Endodermal cell (in vitro differentiated cells): ENCODE measurements at places on chromosomes 1 and 21.

- DNase-seq = no peak
- no peak overlapping the region for H3K27ac ChIP-seq
- H3K4me1 ChIP-seq = no peaks in the 10 kb centered on the region
- no peaks in the 10 kb centered on the region for H3K36me3 ChIP-seq
- H3K4me3 ChIP-seq = no peak overlapping the region
These were observed 766.1 kb downstream of the LTN1 start for GRCh38 chr21:28226563-28226962.

DNA sequence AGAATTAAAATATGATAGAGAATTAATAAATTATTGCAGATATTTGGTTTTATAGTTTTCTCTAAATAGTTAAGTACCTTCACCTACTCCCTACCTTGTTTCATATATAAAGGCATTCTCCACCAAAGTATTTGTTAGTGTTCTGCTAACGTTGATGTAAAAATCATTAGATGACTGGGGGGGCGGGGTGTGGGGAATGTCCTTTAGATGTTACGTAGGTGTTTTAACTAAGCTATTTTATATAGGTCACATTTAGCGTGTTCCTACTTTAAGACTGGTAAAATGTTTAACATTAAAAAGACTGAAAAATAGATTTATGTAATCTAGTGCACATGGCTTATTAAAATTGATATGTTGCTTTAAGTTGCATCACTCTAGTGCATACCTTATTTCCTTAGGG lies 48.6 kb downstream of the PTPRC start:
- no peaks in the 10 kb centered on the region for H3K36me3 ChIP-seq
- no peaks in the 10 kb centered on the region for H3K4me1 ChIP-seq
- no peaks in the 10 kb centered on the region for H3K27me3 ChIP-seq

DNA sequence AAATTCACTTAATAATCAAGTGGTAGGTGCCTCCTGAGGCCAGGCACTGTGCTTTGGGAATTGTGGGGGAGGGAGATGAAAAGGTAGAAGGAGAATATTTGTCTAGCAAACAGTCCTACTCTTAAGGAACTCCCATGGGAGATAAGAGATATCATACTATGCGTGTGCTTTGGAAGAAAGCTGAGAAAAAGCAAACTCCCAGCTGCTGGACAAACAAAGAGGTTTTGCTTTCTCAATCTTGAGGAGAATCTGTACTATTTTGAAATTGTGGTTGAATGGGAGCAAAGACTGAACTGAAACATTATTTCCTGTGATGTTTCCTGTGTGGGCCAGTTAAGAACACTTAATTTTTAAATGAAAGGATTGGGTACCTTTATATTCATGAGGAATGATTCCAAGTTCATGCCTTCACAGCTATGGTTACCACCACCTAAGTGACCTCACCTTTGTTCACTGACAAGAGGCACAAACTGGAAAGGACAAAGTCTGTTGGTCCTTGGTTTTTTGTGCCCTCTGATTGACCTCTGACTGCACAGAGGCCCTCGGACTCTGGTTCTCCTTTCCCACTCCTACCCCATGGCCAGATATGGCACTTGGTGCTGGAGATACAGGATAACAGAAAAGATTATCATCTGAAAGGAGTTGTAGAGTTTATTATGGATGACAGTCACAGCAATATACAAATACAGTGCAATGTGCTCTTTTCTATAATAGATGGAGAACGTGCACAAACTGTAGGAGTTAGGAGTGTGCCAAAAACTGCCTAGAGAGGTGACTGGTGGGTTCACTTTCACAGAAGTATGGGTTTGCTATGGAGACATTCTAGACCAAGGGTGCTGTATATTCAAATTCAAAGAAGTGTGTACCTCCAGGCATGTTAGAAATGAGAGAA lies 1.6 kb downstream of the CD53 start:
- peaks cover 22% of the 10 kb centered on the region for H3K4me1 ChIP-seq
- no peaks in the 10 kb centered on the region for H3K36me3 ChIP-seq

DNA sequence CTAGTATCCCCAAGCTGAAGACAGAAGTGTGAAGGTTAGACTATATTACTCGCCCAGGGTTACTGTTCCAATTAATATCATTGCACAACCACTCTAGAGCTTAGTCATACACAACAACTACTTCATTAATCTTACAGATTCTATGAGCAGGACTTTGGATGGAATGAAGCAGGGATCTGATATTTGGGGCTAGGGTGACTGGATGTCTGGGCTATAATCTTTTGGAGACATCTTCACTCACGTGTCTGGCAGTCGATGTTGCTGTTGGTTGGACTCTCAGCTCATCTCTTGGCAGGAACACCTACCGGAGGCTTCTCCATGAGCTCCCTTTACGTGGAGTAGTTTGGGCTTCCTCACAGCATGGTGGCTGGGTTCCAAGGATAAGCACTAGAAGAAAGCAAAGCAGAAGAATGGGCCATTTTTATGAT lies 519.2 kb upstream of the B3GALT2 start:
- no peak for DNase-seq
- H3K27ac ChIP-seq = no peak overlapping the region
- H3K36me3 ChIP-seq = no peaks in the 10 kb centered on the region
- H3K4me1 ChIP-seq = no peaks in the 10 kb centered on the region
- no peaks in the 10 kb centered on the region for H3K27me3 ChIP-seq
- no peak overlapping the region for H3K4me3 ChIP-seq

GRCh38 chr1:200351826-200352549 lies 57.8 kb downstream of the ZNF281 start:
- peaks cover 5% of the 10 kb centered on the region for H3K4me1 ChIP-seq
- H3K27me3 ChIP-seq = no peaks in the 10 kb centered on the region
- H3K36me3 ChIP-seq = no peaks in the 10 kb centered on the region

- peaks cover 6% of the 10 kb centered on the region for H3K4me1 ChIP-seq
- no peak overlapping the region for H3K27ac ChIP-seq
- DNase-seq = no peak
- peaks cover 12% of the 10 kb centered on the region for H3K27me3 ChIP-seq
- no peaks in the 10 kb centered on the region for H3K36me3 ChIP-seq
These were observed 3.5 kb downstream of the NBL1 start for GRCh38 chr1:19647643-19648042.

DNA sequence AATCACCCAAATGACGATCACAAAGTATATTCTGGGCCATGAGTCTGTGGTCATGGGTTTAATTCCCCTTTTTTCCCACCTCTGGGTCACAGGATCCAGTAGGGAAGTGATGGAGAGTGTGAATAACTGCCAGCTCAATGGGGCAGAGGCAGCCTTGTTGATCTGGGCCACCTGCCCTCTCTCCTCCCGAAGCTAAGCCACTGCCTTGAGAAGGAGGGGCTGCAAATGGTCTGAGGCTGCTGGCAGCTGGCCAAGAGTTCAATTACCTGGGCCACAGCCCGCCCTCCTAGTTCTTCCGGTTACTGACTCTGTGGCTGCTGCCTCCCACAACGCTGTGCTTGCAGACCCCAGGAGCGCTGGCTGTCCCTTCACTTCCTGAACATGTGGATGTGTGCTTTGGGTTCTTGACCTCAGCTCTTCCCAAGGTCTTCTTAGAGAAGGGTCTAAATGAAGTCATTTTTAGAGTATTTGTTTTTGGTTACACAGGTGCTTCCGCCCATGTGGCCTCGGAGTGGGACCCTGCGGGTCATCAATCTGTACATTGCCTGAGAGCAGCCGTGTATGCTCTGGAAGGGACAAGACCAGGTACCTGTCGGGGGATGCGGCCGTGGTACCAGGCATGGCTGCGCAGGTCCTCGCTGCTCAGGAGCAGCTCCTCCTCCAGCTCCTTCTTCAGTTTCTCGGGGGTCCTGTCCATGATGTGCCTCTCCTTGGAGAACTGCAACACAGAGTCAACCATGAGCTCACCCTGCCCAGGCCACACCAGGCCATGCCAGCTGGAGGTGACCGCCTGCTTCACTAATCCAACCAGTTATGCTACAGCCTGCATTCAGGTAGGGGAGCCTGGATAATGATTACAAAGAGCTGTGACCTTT lies 89.7 kb downstream of the BCAR3 start:
- no peak overlapping the region for H3K4me3 ChIP-seq
- peaks cover 3% of the 10 kb centered on the region for H3K4me1 ChIP-seq
- no peak for DNase-seq
- H3K27ac ChIP-seq = no peak overlapping the region
- H3K27me3 ChIP-seq = no peaks in the 10 kb centered on the region
- peaks cover 78% of the 10 kb centered on the region for H3K36me3 ChIP-seq

GRCh38 chr1:17135530-17135929 lies 16.3 kb upstream of the PADI2 start:
- no peaks in the 10 kb centered on the region for H3K36me3 ChIP-seq
- DNase-seq = no peak
- H3K4me3 ChIP-seq = no peak overlapping the region
- H3K27ac ChIP-seq = no peak overlapping the region

GRCh38 chr1:25672763-25673409 lies 56.3 kb downstream of the MAN1C1 start:
- no peak overlapping the region for H3K27ac ChIP-seq
- no peaks in the 10 kb centered on the region for H3K27me3 ChIP-seq
- no peak overlapping the region for H3K4me3 ChIP-seq

DNA sequence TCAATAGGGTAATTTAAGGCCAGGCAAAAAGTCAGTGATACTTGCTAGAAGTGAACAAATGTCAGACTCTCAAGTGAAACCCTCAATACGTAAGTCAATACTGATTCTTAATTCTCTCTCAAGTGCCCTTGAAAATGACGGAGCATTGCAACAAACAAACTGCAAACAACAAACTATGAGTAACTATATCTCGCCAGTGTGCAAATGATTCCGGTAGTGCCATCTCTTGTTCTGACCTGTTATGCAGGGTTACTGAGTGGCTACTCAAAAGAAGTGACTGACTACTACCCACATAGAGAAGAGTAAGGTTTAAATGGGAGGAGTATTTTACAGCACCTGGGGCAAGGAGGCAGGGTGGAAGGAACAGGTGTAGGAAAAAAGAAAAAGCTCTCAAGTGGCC lies 1.6 kb downstream of the SLC19A2 start:
- H3K4me1 ChIP-seq = peaks cover 11% of the 10 kb centered on the region
- DNase-seq = no peak

DNA sequence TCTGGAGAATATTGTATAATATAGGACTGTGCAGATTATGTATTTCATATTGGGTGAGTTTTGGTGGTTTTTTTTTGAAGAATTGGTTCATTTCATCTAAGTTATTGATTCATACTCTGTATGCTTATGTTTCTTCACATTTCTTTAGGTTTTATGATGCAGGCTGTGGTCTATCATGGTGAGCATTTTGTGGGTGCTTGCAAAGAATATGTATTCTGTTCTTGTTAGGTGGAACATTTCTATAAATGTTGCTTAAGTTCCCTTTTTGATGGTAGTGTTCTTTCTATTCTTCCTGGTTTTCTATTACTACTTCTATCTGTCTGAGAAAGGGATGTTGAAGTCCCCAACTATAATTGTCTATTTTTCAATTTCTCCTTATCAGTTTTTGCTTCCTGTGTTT lies 42.6 kb downstream of the PKN2 start:
- peaks cover 13% of the 10 kb centered on the region for H3K36me3 ChIP-seq
- DNase-seq = no peak
- H3K4me1 ChIP-seq = no peaks in the 10 kb centered on the region
- no peak overlapping the region for H3K4me3 ChIP-seq

DNA sequence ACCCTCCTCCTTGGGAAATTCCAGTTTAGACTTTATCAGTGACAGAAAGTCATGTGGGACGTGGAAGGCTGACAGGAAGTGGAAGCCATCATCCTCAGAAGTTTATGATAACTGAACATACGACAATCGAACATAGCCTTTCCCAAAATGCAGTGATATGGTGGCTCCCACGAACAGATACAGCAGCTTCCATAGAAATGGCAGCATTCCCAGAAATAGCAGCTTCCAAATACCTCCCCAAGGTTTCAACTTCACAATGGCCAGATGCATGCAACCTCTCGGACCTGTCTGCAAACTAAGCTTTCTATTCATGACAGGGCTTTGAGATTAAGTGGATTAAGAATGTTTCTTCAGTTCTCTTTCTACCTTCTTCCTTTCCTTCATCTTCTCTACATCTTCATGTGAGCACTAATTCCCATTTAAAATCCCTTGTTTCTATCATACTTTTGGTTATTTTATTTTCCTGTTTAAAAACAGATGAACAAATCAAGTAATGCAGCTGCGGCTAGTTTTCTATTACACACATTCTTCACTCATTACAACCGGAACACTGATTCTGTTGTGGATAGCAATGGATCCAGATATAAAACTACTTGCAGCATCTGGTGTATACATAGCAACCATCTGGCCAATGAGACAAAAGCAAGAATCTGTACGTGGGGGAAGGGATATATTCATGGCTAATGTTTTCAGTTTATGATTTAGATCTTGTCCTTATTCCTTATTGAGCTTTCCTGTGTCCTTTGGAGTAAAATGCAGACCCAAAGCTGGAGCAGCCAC lies 304.8 kb downstream of the BRINP3 start:
- no peak for DNase-seq
- H3K4me1 ChIP-seq = no peaks in the 10 kb centered on the region
- no peaks in the 10 kb centered on the region for H3K27me3 ChIP-seq
- H3K36me3 ChIP-seq = no peaks in the 10 kb centered on the region
- no peak overlapping the region for H3K27ac ChIP-seq

DNA sequence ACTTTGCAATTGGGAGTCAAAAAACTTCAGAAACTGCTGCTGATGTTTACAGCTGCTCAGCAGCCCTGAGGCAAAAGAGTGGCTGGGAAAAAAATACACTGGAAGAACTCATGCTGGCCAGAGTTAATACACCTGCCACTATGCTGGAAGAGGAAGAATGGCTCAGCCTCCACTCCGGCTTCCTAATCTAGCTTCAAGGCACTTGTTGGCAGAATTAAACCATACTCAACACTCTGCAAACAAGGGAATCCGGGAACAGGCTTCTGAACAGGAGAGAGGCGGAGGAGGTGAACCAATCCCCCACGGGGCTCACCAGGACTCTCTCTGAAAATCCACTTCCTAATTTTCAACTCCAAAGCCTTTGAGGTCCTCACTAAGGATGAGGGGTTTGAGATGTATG lies 120.1 kb downstream of the CCDC185 start:
- DNase-seq = no peak
- H3K27me3 ChIP-seq = no peaks in the 10 kb centered on the region
- no peaks in the 10 kb centered on the region for H3K4me1 ChIP-seq
- no peak overlapping the region for H3K4me3 ChIP-seq
